ENCODE measurements at places on chromosomes 2 and 18.
A peak's percentile ranks its signal among the peaks of the same experiment; 100 is the strongest.

GRCh38 chr2:97950329-97951154 lies 45.2 kb downstream of the TMEM131 start:
- H3K4me1 ChIP-seq = peaks cover 7% of the 10 kb centered on the region
- no peaks in the 10 kb centered on the region for H3K27me3 ChIP-seq
- no peak overlapping the region for H3K27ac ChIP-seq

DNA sequence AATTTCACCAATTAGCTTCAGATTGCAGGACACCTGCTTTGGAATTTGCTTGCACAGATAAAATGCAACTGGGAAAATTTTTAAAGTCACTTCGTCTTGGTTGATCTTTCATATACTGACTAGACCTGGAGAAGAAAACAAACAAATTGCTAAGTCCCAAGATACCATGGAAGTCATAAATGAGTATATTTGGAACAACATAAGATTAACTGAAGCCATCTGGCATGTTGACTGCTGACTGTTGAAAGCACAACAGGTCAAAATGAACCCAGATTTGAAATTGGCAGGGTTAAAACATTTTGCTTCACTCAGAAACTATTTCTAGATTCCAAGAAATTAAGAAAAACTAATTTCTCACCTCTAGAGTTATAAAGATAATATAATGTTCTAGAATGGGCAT lies 470.7 kb downstream of the LPIN1 start:
- H3K4me1 ChIP-seq = no peaks in the 10 kb centered on the region
- no peaks in the 10 kb centered on the region for H3K36me3 ChIP-seq
- H3K27ac ChIP-seq = no peak overlapping the region
- no peak overlapping the region for H3K4me3 ChIP-seq
- no peak for DNase-seq
- H3K27me3 ChIP-seq = no peaks in the 10 kb centered on the region

GRCh38 chr2:128835974-128836373 lies 517.3 kb upstream of the HS6ST1 start:
- no peaks in the 10 kb centered on the region for H3K4me1 ChIP-seq
- DNase-seq = no peak
- H3K27ac ChIP-seq = no peak overlapping the region
- H3K4me3 ChIP-seq = no peak overlapping the region
- no peaks in the 10 kb centered on the region for H3K36me3 ChIP-seq
- H3K27me3 ChIP-seq = no peaks in the 10 kb centered on the region

- H3K27ac ChIP-seq = no peak overlapping the region
- no peak for DNase-seq
- peaks cover 9% of the 10 kb centered on the region for H3K4me1 ChIP-seq
- no peaks in the 10 kb centered on the region for H3K27me3 ChIP-seq
Observed at GRCh38 chr18:75264926-75265597, 54.5 kb downstream of the TSHZ1 start.

- no peak overlapping the region for H3K4me3 ChIP-seq
- no peaks in the 10 kb centered on the region for H3K27me3 ChIP-seq
- peaks cover 9% of the 10 kb centered on the region for H3K4me1 ChIP-seq
- H3K27ac ChIP-seq = no peak overlapping the region
Observed at GRCh38 chr18:58700209-58700608, 28.9 kb downstream of the MALT1 start.

GRCh38 chr18:261398-262073 lies 6.3 kb downstream of the THOC1 start:
- no peak overlapping the region for H3K4me3 ChIP-seq
- H3K27ac ChIP-seq = no peak overlapping the region
- no peaks in the 10 kb centered on the region for H3K4me1 ChIP-seq
- no peak for DNase-seq
- peaks cover 63% of the 10 kb centered on the region for H3K36me3 ChIP-seq
- no peaks in the 10 kb centered on the region for H3K27me3 ChIP-seq

- no peak overlapping the region for H3K27ac ChIP-seq
- peaks cover 16% of the 10 kb centered on the region for H3K4me1 ChIP-seq
- H3K4me3 ChIP-seq = no peak overlapping the region
Observed at GRCh38 chr2:64941801-64942200, 47.4 kb upstream of the SLC1A4 start.

DNA sequence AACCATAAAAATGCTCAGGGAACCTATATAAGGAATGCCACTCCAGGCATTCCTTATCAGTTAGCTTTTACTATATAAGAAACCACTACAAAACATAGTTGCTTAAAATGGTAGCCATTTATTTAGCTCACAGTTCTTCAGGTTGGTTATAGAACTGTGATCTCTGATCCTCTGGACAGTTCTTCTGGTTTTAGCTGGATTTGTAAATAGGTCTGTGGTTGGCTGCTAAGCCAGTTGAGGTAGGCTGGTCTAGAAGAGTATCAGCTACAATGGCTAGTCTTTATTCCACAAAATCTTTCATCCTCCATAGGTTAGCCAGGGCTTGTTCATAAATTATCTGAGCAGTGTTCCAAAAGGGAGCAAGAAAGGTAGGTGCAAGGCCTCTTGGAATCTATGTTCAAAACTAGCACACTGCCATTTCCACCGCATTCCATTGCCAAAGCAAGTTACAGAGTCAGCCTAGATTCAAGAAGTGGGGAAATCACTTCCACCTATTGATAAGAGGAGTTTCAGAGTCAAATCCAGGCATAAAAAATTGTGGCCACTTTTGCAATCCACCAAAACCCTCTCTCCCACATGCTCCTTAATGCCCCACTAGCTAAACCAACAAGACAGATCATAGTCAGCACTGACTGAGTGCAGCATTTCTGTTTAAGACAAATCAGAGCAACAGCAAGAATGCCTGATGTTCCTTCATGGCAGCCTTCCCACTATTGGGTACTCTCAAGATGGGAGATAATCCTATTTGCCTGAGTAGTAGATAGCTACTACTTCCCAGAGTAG lies 146.4 kb downstream of the IRS1 start:
- peaks cover 9% of the 10 kb centered on the region for H3K4me1 ChIP-seq
- H3K36me3 ChIP-seq = no peaks in the 10 kb centered on the region
- H3K27ac ChIP-seq = no peak overlapping the region
- no peak overlapping the region for H3K4me3 ChIP-seq

GRCh38 chr2:99445065-99445464 lies 44.8 kb downstream of the REV1 start:
- H3K27ac ChIP-seq = no peak overlapping the region
- peaks cover 23% of the 10 kb centered on the region for H3K36me3 ChIP-seq
- H3K4me1 ChIP-seq = no peaks in the 10 kb centered on the region
- no peak overlapping the region for H3K4me3 ChIP-seq
- no peaks in the 10 kb centered on the region for H3K27me3 ChIP-seq

DNA sequence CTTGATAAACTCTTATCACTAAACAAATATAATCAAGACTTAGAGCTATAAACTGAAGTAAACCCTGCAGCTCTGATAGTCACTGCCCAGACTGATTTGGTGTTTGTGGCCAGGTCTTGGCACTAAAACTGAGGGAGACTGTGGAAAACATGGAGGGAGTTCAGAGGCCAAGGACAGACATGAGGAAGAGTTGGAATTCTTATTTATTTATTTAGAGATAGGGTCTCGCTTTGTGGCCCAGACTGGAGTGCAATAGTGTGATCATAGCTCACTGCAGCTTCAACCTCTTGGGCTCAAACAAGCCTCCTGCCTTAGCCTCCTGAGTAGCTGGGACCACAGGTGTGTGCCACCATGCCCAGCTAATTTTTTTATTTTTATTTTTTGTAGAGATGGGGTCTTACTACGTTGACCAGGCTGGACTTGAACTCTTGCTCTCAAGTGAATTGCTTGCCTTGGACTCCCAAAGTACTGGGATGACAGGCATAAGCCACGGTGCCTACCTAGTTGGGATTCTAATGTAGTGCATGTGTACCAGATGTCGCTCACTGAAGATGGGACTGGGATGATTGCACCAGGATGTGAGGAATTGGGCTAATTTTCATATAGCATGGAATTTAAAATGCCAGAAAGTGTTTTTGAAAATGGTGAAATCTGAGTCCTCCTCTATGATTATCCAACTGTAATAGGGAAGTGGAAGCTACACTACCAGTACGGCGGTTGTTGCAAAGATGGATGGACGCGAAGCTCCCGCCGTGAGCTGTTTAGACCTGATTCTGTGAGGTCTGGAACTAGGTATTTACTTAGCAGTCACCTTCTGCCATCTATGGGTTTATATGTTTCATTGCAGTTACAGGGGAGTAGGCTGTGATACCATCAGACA lies 52.7 kb upstream of the CTLA4 start:
- peaks cover 23% of the 10 kb centered on the region for H3K4me1 ChIP-seq
- H3K27me3 ChIP-seq = no peaks in the 10 kb centered on the region
- H3K27ac ChIP-seq = no peak overlapping the region
- no peaks in the 10 kb centered on the region for H3K36me3 ChIP-seq
- peak overlapping the region; percentile 24 for H3K4me3 ChIP-seq

- H3K4me1 ChIP-seq = no peaks in the 10 kb centered on the region
- no peaks in the 10 kb centered on the region for H3K27me3 ChIP-seq
- H3K36me3 ChIP-seq = no peaks in the 10 kb centered on the region
- DNase-seq = no peak
- H3K4me3 ChIP-seq = no peak overlapping the region
- no peak overlapping the region for H3K27ac ChIP-seq
Observed at GRCh38 chr2:194319222-194319992, 1337.6 kb upstream of the SLC39A10 start.

GRCh38 chr2:202034249-202035088 lies 814 bp downstream of the FZD7 start:
- H3K27ac ChIP-seq = no peak overlapping the region
- peaks cover 9% of the 10 kb centered on the region for H3K4me1 ChIP-seq
- peaks cover 6% of the 10 kb centered on the region for H3K27me3 ChIP-seq
- H3K36me3 ChIP-seq = no peaks in the 10 kb centered on the region
- H3K4me3 ChIP-seq = peak overlapping the region; percentile 65

GRCh38 chr2:150487537-150488429 lies at the start of gene RND3:
TSS of gene RND3 (minus strand) at chr2:150487667. CDS start at chr2:150487417, 250 bp downstream.
- no peaks in the 10 kb centered on the region for H3K36me3 ChIP-seq
- H3K4me1 ChIP-seq = no peaks in the 10 kb centered on the region
- no peak within 1 kb of the TSS for H3K27ac ChIP-seq
- no peak within 1 kb of the TSS for H3K4me3 ChIP-seq

- no peak overlapping the region for H3K27ac ChIP-seq
- H3K27me3 ChIP-seq = no peaks in the 10 kb centered on the region
- no peaks in the 10 kb centered on the region for H3K4me1 ChIP-seq
Observed at GRCh38 chr2:240320204-240320993, 115.1 kb upstream of the GPC1 start.

DNA sequence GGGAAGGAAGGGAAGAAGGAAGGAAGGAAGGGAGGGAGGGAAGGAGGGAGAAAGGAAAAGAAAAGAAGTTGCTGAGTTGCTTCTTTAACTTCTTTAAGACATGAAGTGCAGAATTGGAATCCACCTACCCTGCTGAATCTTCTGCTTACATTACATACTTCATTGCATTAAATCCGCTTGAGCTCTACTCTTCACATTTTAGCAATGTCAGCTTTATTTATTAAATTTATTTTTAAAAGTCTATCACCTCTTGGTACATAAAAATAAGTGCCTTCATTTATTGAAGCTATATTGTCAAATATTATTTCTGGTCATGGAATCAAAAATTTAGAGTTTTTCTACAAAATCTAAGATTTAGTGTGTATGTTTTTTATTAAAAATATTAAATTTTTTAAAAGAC lies 284.6 kb downstream of the CCDC102B start:
- no peaks in the 10 kb centered on the region for H3K36me3 ChIP-seq
- H3K27ac ChIP-seq = no peak overlapping the region
- H3K4me1 ChIP-seq = no peaks in the 10 kb centered on the region
- DNase-seq = no peak
- no peak overlapping the region for H3K4me3 ChIP-seq

- H3K4me1 ChIP-seq = no peaks in the 10 kb centered on the region
- DNase-seq = no peak
- H3K4me3 ChIP-seq = no peak overlapping the region
- H3K36me3 ChIP-seq = no peaks in the 10 kb centered on the region
- H3K27ac ChIP-seq = no peak overlapping the region
- no peaks in the 10 kb centered on the region for H3K27me3 ChIP-seq
Observed at GRCh38 chr2:111701798-111702118, 182.2 kb downstream of the ANAPC1 start.

DNA sequence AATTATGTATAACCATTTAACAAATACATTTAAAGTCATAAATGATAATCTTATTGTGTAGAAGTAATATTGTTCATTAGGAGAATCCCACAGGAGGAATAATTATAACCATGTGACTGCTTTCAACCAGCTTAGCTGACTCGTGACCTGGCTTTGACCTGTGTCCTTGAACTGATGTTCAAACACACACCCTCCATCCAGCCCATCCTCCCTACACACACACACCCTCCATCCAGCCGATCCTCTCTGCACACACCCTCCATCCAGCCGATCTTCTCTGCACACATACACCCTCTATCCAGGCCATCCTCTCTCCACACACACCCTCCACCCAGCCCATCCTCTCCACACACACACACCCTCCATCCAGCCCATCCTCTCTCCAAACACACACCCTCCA lies 83.5 kb downstream of the EIPR1 start:
- no peak overlapping the region for H3K27ac ChIP-seq
- no peak for DNase-seq
- no peak overlapping the region for H3K4me3 ChIP-seq
- no peaks in the 10 kb centered on the region for H3K27me3 ChIP-seq
- H3K36me3 ChIP-seq = no peaks in the 10 kb centered on the region
- no peaks in the 10 kb centered on the region for H3K4me1 ChIP-seq

- H3K36me3 ChIP-seq = no peaks in the 10 kb centered on the region
- H3K27ac ChIP-seq = no peak overlapping the region
- H3K4me3 ChIP-seq = no peak overlapping the region
- no peaks in the 10 kb centered on the region for H3K27me3 ChIP-seq
- no peaks in the 10 kb centered on the region for H3K4me1 ChIP-seq
- DNase-seq = no peak
Observed at GRCh38 chr2:47058003-47058931, 96.8 kb downstream of the STPG4 start.

GRCh38 chr18:40676668-40677067 lies 1278.4 kb upstream of the PIK3C3 start:
- H3K4me3 ChIP-seq = no peak overlapping the region
- no peaks in the 10 kb centered on the region for H3K4me1 ChIP-seq
- DNase-seq = no peak
- H3K27me3 ChIP-seq = no peaks in the 10 kb centered on the region
